ENCODE measurements at places on chromosomes 16 and 17. TPM values are rescaled to one million over a fixed set of nuclear protein-coding genes. Genes with fewer than 3 reads are reported as not detected.

Gene OR3A2
- not detected for total RNA-seq

Gene VEZF1
- total RNA-seq: 57.7 TPM

Gene DNAH17
- total RNA-seq: 0.33 TPM

Gene SLC52A1
- 0.17 TPM for total RNA-seq

Gene KRT27
- not detected for total RNA-seq

Gene SULT1A1
- 5.0 TPM for total RNA-seq

Gene PIK3R6
- total RNA-seq: not detected

Gene AGRP
- total RNA-seq: not detected

Gene EFCAB13
- total RNA-seq: 1.6 TPM

Gene RAP1GAP2
- total RNA-seq: 32.2 TPM

Gene MYL11
- 1.4 TPM for total RNA-seq

Gene CHST5
- total RNA-seq: 0.11 TPM

Gene MT1G
- 23.4 TPM for total RNA-seq

Gene TMEM92
- total RNA-seq: 10.9 TPM

Gene KRT40
- not detected for total RNA-seq

Gene WFIKKN1
- 8.7 TPM for total RNA-seq

Gene SERPINF2
- 0.68 TPM for total RNA-seq

Gene CEMP1
- not detected for total RNA-seq

Gene HS3ST3A1
- total RNA-seq: 3.2 TPM

Gene CMTM2
- not detected for total RNA-seq

Gene TXNDC11
- total RNA-seq: 12.2 TPM

Gene KRTAP1-1
- total RNA-seq: not detected

Gene SCNN1B
- total RNA-seq: 0.35 TPM

Gene PPY
- 0.59 TPM for total RNA-seq

Gene HEATR9
- total RNA-seq: not detected

Gene CIBAR2
- not detected for total RNA-seq

Gene KRT24
- not detected for total RNA-seq

Gene WBP2
- 63.2 TPM for total RNA-seq

Gene KRTAP9-8
- not detected for total RNA-seq

Gene BPTF
- 203 TPM for total RNA-seq

Gene ALKBH5
- total RNA-seq: 92.5 TPM

Gene CFAP97D1
- total RNA-seq: not detected

Gene CLEC19A
- 0.20 TPM for total RNA-seq

Gene TPPP3
- 0.48 TPM for total RNA-seq

Gene KIF18B
- total RNA-seq: 51.8 TPM

Gene GDPD1
- total RNA-seq: 1.3 TPM

Gene AATK
- total RNA-seq: 2.4 TPM
